ENCODE measurements at places on chromosomes 2 and 18. TPM values are rescaled to one million over a fixed set of nuclear protein-coding genes. Genes with fewer than 3 reads are reported as not detected.

DNA sequence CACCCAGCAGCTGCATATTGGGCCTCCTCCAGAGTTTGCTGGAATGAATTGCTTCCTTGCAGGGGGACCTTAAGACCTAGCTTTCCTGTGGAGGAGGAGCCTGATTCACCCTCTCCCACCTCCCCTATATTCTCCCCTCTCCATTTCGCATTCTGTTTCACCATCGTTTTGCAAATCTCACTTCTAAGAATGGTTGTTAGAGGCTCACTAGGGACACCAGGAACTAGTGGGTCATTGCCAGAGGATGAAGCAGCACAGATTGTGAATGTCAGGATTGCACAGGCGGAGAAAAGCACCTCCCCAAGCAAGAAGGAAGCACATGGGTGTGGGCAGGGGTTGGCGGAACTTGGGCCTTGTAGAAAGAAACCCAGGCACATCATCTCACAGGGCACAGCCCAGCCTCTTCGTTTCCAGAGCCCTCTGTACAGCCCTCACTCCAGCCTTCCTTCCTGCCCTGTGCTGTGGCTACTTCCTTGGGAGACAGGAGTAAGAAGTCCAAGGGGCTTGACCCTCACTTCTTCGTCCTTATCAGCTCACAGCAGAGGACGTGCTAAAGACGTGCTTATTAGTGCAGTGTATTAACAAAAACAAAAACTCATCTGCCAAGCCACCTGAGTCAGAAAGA, 63.4 kb downstream of the TACR1 start:
- no peak for DNase-seq

GRCh38 chr2:75030218-75031009, 72.0 kb downstream of the POLE4 start:
- no peak for DNase-seq

GRCh38 chr2:158685646-158686045, 109.5 kb upstream of the DAPL1 start:
- DNase-seq, result no peak

DNA sequence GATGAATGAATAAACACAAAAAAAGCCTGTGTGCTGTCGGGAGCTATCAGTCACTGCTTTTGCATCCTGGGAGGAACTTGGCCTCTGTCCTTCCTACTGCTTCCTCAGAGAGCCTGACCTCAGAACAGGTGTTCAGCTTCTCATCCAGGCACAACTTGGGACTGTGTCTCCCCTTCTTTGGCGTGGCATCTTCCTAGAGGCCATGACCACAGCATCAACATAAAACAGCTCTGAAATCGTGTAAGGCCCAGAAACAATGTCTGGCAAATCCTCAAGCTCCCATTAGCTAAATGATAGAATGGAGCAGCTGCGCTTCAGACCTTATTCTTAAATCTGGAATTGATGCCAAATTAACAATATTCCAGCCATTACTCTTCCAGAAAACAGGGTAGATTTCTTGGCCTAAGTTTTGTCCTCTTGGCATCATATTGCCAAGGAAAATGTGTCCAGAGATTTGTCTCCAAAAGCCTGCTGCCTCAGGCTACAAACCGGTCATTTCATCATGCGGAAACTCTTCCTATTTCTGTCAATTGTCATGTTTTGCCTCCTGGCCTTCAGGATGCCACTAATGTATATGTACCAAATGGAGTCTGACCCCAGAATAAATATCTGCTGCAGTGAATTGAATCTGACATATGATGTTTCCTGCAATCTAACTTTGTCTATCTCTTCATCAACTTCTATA, 53.2 kb upstream of the RAB27B start:
- DNase-seq, result no peak

DNA sequence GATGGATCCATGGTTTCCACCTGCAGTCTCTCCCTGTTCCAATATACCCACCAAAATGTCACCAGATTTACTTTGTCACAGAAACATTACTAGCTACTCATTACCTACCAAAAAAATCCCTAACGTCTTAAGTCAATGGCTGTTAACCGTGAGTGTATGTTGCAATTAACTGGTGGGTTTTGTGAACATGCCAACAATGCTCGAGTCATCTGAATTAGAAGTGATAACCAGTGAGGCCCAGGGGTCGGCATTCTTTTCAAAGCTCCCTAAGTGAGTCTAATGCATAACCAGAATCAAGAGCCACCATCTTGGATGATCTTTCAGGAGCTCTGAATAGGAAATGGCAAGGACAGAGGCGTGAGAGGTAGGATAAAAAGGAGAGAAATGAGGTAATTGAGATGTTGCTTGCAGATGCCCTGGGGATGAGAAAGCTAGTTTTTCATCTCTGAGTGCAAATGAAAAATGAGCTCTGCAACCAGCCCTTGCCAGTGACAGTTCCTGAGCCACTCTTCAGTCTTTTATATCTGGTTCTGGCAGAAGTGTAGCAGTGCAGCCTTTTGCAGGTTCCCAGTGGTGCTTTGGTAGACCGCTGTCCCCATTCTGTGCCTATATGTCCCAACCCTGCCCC, 130.0 kb upstream of the RND3 start:
- peak; percentile 57 for DNase-seq

DNA sequence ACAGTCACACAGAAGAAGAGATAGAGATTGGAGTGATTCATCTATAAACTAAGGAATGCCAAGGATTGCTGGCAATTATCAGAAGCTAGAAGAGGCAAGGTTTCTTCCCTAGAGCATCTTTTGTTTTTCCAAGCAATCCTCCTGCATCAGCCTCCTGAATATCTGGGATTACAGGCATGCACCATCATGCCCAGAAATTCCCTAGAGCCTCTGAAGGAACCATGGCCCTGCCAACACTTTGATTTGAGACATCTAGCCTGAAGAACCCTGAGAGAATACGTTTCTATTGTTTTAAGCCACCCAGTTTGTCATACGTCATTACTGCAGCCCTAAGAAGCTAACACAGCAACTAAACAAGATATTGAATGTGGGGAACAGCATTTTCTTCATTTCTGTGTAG, 525.0 kb downstream of the ERBB4 start:
- no peak for DNase-seq

GRCh38 chr2:217215877-217216276, 356.0 kb upstream of the TNP1 start:
- DNase-seq, result no peak

DNA sequence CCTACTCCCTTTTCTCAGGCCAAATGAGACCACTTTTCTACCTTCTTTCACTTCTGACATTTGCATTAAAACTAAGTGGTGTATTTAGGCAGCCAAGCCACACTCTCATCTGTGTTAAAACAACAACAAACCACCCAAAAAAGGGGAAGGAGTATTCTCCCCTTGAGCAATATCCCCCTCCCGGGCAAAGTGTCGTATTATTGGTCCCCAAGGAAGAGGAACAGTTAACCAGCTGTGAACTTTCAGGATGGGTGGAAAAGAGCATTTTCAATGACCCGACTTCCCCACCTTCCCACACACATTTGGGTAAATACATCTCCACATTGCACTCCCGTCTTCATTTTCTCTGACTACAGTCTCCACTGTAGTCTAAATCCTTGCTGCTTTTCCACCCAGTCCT, 44.3 kb downstream of the FEZ2 start:
- DNase-seq, result no peak

The CFAP65 gene
- total RNA-seq, result not detected

The ACADL gene
- not detected for total RNA-seq

The FAM117B gene
- 1.7 TPM for total RNA-seq

The PLCD4 gene
- total RNA-seq, result 2.2 TPM

The DYNAP gene
- not detected for total RNA-seq

The C1QL2 gene
- total RNA-seq, result not detected

The SOWAHC gene
- total RNA-seq, result 9.3 TPM

The NOL4 gene
- total RNA-seq, result not detected
